Stimulated activated CD8-positive, alpha-beta memory T cell treated with anti-CD3 and anti-CD28 coated beads, Interleukin-2, amount 100 ng/mL, for 1 hour (primary cell): ENCODE measurements at places on chromosomes 5 and 9.

DNA sequence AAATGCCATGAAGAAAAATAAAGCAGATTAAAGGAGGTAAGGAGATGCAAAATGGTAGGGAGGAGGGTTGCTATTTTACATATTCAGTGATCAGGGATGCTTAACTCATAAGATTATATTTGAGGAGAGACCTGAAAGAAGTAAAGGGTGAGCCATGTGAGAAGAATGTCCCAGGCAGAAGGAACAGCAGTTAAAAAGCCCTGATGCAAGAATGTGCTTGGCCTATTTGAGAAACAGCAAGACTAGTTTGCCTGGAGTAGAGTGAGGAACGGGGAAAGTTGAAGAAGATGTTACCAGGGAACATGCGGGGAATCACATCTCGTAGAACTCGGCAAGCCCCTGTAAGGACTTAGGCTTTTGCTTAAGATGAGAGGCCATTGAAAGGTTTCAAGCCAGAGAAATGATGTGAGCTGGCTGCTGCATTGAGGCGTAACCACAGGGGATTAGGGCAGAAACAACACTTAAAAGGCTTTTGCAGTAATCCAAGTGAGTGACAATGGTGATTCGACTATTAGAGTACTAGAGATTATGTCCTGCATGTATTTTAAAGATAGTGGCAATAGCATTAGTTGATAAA, 198.7 kb downstream of the VPS13A start:
- no peak for DNase-seq

DNA sequence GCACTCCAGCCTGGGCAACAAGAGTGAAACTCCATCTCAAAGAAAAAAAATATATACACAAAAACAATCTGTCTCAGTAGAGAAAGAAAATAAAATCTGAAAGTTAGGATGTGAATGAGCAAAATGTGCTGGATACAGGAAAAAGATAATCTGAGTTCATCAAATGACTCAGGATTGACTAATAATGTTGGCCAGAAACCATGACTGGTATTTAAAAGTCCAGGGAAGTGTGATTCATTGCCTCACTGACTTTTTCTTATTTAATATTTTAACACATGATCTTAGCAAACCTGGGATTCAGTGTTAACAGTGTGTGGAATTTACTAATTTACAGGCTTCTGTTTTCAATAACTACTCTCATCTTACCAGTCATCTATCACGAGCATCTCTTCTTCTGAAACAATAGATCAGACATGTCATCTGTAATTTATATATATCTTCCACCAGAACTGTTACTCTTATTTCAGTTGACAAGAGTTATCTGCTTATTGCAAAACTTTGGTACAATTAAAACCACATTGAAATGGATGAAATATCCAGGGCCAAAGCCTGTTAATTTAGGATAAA, 256.7 kb downstream of the CDH12 start:
- no peak for DNase-seq

GRCh38 chr9:88024896-88025295, 50.6 kb upstream of the CDK20 start:
- DNase-seq, result no peak

- DNase-seq, result no peak
Observed at GRCh38 chr9:128685636-128686489, 3.2 kb upstream of the SET start.

DNA sequence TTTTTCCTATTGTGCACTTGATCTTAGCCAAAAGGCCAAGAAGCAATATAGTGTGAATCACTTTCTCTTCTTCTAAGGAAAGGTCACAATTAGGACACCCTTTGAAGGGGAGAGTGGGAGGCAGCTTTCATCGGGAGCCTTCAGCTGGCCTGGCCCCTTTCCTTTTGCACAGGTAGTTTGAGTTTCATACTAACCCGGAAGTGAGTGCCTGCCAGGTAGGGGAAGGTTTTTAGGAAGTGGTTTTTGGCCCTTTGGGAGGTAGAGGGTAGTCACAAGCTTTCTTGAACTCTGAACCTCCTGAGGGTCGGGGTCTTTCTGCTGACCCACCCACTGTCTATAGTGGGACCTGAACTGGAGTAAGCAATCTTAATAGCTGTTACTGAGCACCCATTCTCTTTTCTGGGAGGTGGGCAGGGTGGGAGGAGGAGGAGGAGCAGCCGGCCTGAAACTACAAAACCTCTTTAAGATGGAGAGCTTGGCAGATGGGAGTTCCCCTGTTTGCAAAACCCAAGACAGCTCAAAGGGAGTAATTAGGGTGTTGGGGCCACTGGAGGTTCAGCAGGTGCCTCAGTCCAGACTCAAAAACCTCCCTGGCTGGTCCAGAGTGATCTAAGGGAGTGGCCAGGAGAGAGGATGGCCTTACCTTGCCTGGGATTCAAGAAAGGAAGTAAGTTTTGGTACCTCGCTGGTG, 6.0 kb downstream of the LARP1 start:
- DNase-seq, result no peak

- no peak for DNase-seq
Observed at GRCh38 chr9:98818764-98819163, 11.3 kb downstream of the GALNT12 start.

- no peak for DNase-seq
Observed at GRCh38 chr5:177290816-177291596, 12.5 kb downstream of the RAB24 start.

DNA sequence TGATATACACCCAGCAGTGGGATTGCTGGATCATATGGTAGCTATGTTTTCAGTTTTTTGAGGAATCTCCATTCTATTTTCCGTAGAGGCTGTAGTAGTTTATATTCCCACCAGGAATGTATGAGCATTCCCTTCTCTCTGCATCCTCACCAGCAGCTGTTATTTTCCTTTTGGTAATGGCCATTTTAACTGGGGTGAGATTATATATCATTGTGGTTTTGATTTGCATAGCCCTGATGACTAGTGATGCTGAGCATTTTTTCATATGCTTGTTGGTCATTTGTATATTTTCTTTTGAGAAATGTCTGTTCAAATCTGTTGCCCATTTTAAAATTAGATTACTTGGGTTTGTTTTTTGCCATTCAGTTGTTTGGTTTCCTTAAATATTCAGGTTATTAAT, 11.2 kb upstream of the PPIC start:
- DNase-seq, result no peak

DNA sequence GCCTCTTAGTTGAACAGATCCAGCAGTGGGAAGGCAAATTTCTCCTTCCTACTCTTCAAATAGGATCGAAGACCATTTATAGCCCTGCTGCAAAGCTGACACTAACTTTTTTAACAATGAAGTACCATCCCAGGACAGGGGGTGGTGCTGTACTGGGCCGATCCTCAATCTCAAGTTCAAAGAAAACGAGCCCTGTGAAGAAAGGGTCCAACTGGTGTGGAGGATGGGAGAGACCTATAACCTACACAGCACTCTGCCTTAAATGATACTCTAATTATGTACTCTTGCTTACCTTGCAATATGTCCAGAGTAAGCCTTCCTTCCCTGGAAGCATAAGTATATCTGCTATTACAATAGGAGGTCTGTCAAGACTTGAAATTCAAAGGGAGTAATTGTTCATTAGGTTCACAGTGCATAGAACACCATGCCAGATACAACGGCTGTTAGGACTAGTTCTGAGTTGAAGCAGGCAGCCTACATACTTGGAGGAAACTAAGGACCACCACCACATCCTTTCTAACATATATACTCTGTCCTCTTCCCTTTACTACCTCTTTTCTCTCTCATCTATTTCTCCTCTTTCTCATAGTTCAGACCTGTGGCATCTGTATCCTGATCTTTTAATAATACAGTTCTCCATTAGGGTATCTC, 6.2 kb downstream of the ETF1 start:
- DNase-seq, result no peak

GRCh38 chr5:176619203-176619568, 9.2 kb upstream of the GPRIN1 start:
- DNase-seq, result peak; percentile 62

DNA sequence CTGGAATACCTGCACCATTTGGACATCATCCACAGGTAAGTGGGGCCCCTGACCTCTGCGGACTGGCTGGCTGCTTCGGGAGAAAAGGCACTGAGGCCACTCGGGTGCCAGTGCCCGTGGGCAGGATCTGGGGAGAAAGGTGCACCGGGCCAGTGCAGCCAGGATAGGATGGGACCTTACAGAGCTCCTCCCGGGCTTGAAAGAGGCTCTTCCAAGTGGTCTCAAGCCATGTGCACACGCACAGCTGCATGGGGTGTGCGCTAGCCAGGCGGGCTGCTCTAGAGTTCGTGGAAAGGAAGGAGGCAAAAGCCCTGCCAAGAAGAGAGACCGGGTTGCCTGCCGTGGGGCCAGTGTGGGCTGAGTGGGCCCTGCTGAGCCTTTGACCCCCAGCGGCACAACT, 13.4 kb downstream of the STKLD1 start:
- DNase-seq, result no peak

DNA sequence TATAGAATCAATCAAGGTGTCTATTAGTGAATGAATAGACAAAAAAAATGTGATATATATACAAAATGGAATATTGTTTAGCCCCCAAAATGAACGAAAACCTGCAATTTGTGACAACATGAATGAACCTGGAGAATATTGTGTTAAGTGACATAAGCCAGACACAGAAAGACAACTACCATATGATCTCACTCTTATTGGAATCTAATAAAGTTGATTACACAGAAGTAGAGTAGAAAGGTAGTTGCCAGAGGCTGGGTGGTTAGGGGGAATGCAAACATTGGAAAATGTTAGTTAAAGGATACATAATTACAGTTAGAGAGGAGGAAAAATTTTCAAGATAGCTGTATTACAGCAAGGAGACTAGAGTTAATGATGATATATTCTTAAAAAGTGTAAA, 1962.3 kb downstream of the EFNA5 start:
- no peak for DNase-seq

- DNase-seq, result no peak
Observed at GRCh38 chr9:8858596-8859161, 1059.1 kb upstream of the DMAC1 start.

DNA sequence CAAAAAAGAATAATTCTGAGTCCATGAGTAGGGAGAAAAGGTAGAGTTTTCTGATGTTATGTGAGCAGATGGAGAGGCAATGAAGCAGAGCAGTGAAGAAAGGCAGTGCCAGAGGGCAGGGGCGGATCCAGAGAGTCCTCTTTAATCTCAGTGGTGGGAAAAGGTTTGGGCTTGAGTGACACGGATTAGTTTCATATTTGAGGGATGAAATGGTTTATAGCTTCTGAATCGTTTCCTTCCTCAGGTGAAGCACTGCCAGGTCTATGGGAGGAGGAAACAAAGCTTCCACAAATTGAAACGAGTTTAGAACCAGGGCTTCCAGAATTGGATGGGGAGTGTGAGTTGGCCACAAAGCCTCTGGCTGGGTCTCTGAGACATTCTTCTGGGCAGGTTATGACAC, 517.0 kb upstream of the PAPPA start:
- DNase-seq, result no peak

DNA sequence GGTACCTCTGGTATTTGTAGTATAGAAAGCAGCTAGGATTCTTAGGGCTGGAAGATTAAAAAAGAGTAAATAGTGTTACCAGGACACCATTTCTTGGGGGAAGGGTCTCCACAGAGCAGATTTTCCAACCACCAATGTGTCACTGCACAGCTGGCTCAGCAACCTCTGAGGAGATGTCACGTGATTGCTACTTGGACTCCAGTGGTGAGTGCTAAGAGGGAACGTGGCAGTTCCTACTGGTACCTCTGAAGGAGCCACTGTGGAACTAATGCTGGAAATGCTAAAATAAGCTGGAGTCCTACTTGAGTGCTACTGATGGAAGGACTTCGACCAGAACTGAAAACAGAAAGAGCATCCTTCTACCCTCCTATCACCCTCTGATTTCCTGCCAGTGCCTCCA, 36.1 kb upstream of the SPDL1 start:
- no peak for DNase-seq

GRCh38 chr5:41708604-41708940, 161.7 kb downstream of the OXCT1 start:
- DNase-seq, result no peak

- DNase-seq, result no peak
Observed at GRCh38 chr9:86648156-86648827, 294.1 kb upstream of the TUT7 start.

GRCh38 chr5:96096724-96097123, 135.1 kb upstream of the ELL2 start:
- no peak for DNase-seq

GRCh38 chr5:82861701-82862100, 215.5 kb downstream of the TMEM167A start:
- no peak for DNase-seq

GRCh38 chr9:83466877-83467276, 71.3 kb downstream of the FRMD3 start:
- DNase-seq, result no peak

- DNase-seq, result no peak
Observed at GRCh38 chr5:171431251-171431777, 11.9 kb downstream of the FGF18 start.

DNA sequence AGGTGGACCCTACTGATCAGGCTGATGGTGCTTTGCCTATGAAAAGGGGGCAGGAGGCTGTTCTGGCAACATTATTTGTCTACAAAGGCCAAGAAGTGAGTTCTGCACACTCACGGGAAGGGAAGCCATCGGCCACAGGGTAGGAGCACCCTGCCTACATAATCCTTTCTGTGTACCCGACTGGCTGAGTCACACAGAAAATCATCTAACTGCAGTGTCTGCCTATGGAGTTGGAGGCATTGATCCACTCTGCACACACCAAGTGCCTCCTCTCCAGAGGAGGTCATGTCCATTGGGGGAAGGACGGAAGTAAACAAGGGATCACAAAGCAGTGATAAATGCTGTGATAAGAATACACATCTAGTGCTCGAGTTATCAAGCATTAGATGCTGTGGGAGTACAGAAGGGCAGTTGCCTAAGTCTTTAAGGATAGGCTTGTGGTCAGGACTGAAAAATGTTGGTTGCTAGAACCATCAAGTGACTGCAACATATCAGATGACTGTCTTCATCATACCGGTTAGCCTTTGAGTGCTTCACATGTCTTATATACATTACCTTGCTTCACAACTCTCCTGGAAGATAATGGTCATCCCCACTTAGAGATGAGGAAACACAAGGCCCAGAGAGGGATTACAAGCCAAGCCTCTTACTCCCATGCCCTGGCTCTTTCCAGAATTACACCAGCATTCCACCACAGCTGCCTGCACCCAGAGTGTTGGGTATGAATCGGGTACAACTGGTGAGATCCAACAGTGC, 1.3 kb upstream of the SLC2A8 start:
- no peak for DNase-seq

DNA sequence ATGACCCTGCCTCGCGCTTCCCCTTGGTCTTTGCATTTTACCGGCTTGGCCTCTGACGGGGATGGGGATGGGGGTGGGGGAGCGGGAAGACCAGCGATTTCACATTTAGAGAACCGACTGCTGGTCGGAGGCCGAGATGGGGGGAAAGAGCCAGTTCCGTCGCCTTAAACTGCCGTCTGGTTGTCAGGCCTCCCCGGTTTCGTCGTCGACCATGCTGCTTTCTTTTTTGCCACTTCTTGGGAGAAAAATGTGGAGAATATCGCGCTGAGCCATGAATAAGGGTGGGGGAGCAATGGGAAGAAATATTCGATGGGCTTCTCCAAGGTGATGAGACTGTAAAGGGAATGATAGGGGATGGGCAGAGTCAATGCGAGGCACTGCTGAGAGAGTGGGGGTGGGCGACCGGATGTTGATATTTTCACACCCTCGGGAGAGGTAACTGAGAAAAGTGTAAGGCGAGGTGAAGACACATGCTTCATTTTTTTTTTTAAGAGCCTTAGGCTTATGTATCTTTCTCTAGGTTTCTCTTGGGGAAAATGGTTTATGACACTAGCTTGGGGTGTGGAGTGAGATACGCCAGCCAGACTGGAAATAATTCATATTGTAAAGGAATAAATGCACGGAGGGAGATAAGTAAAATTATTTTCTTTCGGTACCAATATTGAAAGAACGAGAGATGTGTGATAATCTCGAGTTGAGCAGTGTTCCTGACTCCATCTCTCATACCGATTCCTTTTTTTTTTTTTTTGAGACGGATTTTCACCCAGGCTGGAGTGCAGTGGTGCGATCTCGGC, 1.1 kb downstream of the KIF2A start:
- DNase-seq, result peak; percentile 31
